D721Med (cell line): ENCODE measurements at places on chromosomes 5 and 9.

GRCh38 chr5:10307206-10308148, at the start of gene CMBL:
CMBL (minus strand) TSS chr5:10307902; CDS start chr5:10290762, 17,140 bp downstream.
- DNase-seq = peak; percentile 63

DNA sequence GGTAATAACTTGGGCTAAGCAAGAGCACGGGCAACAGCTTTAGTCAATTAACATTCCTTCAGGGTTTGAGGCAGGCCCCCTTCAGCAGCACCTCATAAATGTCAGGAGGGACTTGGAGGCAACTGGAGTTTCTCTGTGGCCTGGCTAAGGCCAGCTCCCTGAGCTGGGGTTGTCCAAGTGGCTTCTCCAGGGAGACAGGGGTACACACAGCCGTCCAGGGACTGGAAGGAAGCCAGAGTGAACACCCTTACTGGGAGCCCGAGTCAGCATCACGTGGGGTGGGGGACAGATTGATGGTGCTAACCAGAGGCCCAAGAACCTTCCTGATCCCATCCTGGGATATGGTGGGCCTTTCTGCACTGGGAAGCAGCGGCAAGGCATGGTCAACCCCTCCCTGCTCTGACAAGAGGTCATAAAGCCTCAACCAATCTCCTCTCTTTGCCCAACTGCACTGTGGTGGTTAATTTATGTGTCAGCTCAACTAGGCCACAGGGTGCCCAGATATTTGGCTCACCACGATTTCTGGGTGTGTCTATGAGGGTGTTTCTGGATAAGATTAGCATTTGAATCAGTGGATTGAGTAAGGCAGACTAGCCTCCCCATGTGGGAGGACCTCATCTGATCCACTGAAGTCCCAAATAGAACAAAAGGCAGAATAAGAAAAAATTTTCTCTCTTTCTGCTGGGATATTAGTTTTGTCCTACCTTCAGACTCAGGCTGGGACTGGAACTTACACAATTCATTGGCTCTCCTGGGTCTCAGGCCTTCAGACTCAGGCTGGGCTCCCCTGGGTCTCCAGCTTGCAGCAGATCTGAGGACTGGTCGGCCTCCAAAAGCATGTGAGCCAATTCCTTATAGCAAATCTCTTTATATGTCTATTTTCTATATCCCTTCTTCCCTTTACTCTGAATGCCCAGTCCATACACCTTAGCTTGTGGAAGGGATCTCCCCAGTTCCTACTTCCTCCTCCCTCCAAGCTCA, 127.2 kb upstream of the LARP1 start:
- DNase-seq = no peak

- DNase-seq = no peak
These were observed 44.4 kb upstream of the GRIA1 start for GRCh38 chr5:153445875-153446579.

DNA sequence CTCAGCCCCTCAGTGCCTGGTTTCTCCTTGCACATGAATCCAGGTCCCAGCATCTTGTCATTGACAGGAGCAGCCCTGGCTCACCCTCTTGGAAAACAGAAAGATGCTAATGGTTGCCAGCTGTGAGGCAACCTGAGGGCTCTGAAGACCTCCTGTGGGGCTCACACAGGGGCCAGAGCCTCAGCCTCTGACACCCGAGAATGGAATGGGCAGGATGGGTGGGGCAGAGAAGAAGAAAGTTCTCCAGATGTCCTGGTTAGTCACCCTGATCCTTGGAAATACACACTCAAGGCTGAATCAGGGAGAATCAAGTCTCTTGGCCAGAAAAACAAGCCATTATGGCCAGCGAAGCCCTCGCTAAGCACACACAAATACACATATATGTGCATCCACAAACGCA, 32.3 kb upstream of the SPATA31E1 start:
- no peak for DNase-seq

DNA sequence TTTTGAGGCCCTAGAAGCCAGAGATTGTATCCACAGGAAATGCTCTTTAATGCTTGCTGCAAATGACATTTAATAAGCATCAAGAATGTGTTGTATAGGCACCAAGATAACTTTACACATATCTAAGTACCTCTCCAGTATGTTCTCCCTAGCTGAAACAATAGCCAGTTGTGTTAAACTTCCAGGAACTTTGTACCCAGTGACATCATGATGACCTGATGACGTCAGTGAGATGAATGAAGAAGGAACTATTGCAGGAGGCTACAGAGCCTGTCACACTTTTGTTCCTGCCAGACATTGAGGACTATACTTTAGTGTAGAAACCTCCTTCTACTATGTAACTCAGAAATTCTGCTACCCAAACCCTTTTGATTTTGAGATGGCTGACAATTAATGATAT, 129.8 kb downstream of the CD180 start:
- DNase-seq = no peak

DNA sequence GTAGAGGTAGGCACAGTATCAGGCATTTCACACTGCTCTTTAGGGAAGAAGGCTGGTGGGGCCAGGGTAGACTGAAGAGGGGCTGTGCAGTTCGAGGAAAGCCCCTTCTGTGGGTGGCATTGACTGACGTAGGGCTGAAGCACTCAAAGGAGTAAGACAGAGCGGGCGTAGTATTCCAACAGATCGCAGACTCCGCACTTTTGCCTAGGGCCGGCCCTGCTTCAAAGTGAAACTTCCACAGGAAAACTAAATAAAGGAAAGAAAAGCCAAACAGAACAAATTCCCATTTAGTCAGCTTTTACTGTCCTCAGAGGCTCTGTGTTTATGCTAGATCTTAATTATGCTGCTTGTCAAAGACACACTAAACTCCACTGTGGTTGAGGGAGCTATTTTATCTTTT, 493.0 kb upstream of the WWC1 start:
- no peak for DNase-seq

- no peak for DNase-seq
These were observed 18.3 kb upstream of the ARL14EPL start for GRCh38 chr5:116013936-116014335.

DNA sequence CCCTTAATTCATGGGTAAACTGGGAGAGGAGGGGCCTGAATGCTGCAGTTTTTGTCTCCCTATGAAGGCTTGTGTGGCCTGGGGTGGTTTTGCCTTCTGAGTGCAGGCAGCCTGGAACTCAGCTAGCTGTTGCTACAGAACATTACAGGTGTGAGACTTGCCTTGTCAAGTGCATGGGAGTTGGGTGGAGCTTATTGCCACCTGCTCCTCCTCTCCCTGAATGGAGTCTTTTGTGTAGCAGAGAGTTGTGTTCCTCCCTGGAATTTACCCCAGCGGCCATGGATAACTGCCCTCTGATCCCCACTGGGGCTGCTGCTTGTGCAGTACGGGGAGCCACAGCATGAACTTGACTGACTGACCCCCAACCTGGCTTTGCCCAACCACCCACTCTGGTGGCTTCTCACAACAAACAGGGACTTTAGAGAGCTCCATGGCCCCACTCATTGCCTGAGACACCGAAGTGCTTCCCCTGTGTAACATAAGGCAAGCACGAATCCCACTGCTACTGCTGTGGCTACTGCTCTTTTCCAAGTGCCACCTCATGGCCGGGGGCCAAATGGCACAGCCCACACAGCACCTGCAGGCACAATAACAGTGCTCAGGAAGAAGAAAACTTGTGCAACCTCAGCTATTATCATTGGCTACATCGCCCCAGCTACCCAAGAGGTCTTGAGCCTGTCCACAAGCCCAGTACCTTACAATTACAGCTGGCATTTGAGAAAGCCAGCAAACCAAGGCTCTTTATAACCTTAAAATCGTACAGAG, 942.9 kb downstream of the CDH18 start:
- DNase-seq = no peak

DNA sequence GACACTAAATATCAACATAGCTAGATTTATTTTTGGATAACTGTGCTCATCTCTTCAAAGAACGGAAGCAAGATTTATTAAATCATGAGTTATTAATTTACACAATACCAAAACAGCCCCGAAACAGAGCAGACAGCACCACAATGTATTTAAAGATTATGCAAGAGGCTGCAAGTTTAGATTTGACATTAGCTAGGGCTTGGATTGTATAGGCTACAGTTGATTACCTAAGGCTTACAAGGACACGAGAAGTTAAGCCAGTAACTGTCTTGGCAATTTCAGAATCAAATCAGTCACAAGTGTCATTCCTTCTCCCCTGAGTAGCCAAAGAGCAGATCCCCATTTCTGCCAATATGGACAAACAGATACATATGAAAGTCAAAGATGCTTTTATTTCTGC, 152.6 kb downstream of the MED27 start:
- no peak for DNase-seq

- no peak for DNase-seq
These were observed 1294.0 kb downstream of the MAT2B start for GRCh38 chr5:164799391-164799790.

- DNase-seq = no peak
These were observed 6.1 kb downstream of the SH3GLB2 start for GRCh38 chr9:129022037-129022436.

- DNase-seq = no peak
These were observed at the start of gene SMIM33 for GRCh38 chr5:139470821-139471300. SMIM33 (plus strand) TSS chr5:139471004; CDS start chr5:139471122, 118 bp downstream.

DNA sequence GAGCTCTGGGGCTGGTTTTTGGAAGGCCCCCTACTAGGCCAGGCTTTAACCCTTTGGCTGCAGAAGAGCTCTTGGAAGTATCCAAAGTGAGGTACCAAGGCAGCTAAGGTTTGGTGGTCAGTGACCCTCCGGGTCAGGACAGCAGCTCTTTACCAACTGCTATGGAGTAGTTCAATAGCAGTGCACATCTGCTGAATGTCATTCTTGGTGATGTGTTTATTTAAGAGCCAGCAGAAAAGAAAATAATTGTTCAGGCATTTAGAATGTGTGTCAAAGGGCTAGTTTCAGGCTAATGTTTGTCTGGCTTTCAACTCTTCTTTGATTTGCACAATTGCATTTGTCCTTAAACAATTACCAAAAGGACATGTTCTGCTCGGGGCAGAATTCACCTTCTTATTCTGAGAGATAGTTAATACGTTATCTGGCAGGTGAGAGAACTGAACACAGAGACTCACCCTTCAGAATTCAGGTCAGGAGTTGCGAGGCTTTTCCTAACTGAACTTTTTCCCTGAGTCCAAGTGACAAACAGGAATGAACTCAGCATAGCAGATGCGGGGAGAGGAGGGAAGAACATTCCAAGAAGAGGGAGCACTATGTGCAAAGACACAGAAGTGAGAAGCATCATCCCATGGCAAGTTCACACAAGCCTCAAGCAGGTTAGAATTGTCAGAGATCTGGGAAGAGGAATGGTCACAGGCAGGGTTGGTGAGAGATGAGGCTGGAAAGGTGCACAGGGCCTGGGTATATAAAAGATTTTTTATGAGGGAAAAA, 556.7 kb upstream of the TLE4 start:
- no peak for DNase-seq

GRCh38 chr5:14217587-14217986, 74.4 kb downstream of the TRIO start:
- no peak for DNase-seq

- DNase-seq = no peak
These were observed 37.9 kb upstream of the TTC1 start for GRCh38 chr5:159971038-159971437.

GRCh38 chr9:123655681-123656423, 274.1 kb downstream of the DENND1A start:
- DNase-seq = no peak

- DNase-seq = no peak
These were observed 27.5 kb upstream of the GPR21 start for GRCh38 chr9:123005964-123006363.

DNA sequence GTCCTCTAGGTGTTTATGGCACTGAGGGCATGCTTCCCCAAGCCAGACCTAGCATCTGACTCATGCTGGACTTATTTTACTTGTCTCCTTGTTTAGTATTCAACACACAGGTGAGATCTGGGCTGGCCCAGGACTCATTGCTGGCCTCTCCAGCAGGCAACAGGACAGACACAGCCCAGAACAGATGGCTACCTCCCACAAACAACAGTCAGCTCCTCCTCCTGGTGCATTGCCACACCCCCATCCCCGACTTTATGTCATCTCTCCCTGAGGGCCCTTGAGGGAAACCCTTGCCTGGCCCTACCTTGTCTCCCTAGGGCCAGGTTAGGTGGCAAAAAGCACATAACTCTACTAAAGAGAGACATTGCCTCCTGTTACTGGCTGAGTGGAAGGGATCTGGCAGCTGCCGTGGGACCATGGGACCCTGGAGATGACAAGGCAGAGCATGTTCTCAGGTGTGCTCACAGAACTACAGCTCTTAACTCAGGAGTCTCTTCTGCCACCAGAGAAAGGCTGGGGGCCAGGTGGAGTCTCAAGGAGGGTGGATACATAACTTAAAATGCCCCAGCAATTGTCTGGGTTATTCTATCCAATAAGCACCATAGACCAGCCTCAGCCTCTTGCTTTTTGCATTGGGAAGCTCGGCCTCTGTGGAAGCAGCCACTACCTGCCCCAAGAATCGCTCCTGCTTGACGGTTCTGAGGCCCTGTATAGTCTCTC, 2.3 kb downstream of the ACSL6 start:
- DNase-seq = no peak

DNA sequence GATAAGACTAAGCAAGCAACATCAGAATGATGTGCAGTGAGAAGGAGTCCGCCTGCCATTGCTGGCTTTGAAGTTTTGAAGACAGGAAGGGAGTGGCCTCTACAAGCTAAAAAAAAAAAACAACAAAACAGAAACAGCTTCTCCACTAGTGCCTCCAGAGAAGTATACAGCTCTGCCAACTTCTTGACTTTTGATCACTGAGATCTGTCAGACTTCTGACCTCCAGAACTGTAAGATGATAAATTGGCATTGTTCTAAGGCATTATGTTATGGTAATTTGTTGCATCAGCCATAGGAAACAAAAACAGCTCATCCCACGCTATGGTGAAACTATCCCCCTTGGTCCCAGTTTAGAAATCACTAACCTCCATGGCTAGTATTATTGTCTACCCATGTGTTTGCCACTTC, 131.0 kb upstream of the VCAN start:
- no peak for DNase-seq

DNA sequence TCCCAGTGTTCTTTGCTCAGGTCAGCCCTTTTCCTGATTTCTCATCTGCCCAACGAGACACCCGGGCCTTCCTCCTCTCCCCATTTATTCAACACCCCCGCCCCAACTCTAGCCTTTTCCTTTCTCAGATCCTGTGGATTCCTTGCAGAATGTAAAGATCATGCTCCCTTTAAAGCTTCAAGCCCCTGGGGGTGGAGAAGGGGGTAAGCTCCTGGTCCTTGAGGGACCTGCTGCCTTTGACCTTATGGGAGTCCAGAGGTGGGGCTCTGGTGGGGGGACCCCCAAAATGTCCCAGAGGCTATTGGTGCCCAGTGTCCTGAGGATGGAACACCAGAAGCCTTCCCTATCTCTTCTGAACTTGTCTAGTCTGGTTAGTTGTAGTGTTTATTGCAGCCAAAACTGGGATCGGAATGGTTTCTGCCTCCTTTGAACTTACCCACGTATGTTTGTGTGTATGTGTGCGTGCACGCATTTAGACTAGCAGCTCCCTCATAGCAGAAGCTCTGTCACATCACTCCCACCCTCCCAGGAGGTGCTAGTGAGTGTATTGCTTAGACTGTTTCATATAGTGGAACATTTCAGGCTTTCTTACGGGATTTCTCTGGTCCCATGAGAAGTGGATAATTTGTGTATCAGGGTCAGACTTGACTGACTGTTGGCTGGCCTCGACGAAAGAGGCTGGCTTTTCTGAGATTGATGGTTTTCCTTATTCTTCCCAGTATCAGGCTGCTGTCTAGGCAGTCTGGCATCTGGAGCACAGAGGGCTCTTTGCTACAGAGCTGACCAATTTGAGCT, 1.1 kb downstream of the GALNT10 start:
- no peak for DNase-seq
